ENCODE measurements at places on chromosomes 1 and 21.

- DNase-seq, result no peak
Observed at GRCh38 chr1:240173836-240174235, 82.2 kb downstream of the FMN2 start.

DNA sequence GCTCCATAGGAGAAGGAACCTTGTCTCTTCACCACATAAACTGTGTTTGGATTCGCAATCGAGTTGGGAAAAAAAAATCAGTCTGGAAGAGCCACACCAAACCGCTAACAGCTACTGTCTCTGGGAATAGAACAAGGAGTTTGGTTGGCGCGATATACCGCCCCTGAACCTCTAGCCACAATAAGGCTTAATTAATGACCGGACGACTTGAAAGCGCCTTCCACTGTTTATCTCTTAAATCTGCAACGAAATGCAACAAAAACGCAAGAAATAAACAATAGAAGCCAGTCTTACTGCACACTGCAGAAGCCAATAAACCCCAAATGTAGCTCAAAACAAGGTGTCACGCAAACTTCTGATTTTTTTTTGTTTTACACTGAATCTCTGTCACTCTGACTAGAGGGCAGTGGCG is 10.9 kb downstream of the BTBD19 start:
- DNase-seq, result no peak

DNA sequence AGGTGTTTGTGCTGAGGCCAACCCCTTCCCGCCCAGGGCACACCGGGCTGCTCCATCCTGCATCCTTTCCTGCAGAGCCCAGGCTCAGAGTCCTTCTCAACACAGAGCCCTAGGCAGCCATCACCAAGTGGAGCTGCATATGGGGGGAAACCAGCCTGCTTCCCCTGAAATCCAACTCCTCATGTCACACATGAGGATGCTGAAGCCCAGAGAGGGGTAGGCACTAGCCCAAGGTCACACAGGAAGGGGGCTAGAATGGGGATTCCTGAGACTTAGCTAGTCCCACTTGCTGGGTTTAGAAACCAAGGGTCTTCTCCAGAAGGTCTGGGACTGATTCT is 5.5 kb upstream of the TNFRSF1B start:
- DNase-seq, result no peak

DNA sequence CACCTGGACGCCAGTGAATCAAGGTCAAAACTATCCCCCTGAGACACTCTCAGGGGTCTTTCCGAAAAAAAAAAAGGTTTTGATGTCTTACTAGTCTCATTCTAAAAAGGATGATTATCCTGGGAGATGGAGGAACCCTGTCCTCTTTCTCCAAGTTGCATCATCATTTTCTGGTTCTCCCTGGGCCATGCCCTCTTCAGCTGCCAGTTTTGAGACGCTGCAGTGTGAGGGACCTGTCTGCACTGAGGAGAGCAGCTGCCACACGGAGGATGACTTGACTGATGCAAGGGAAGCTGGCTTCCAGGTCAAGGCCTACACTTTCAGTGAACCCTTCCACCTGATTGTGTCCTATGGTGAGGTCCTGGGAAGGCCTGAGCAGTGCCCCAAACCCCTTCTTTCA is 3.5 kb downstream of the FCRLA start:
- no peak for DNase-seq

GRCh38 chr1:40132383-40133311 is 28.5 kb upstream of the RLF start:
- DNase-seq, result no peak

DNA sequence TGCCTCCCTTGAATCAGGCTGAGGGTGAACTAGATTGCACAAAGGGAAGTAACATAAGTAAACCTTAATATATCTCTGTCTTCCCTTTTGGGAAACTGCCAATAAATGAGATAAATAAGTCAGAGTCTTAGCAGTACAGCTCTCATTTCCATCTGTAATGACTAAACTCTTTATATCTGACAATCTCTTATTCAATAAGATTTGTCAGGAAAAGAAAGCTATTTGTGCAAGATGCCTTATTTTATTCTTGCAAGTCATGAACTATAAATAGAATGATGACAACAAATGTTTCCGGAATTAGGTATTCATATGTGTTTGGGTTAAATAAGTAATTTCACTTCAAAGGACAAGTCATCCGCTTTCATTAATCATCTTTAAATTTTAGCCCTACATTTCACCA is 229.2 kb downstream of the PTGER3 start:
- no peak for DNase-seq

GRCh38 chr1:36108314-36108713 is 16.7 kb downstream of the COL8A2 start:
- no peak for DNase-seq

- DNase-seq, result no peak
Observed at GRCh38 chr1:109304226-109304920, 2.4 kb downstream of the MYBPHL start.

- no peak for DNase-seq
Observed at GRCh38 chr21:42649122-42650032, 4.0 kb upstream of the PDE9A start.

DNA sequence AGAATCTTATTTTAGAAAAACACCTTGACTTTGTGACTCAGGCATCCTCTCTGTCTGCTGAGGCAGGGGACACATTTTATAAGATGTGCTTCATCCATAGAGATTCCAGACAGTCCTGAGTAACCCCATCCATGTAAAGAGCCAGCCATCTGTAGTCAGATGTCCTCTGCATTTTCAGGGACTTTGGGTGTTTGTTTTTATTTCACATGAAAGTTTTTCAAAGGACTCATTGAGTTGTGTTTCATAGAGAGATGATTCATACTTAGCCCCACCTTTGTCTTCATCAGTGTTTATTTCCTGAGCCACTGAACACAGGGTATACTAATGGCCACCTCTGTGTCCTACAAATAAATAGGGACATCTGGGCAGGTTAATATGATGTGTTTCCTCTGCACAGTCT is 280.4 kb downstream of the CACNA1E start:
- no peak for DNase-seq

DNA sequence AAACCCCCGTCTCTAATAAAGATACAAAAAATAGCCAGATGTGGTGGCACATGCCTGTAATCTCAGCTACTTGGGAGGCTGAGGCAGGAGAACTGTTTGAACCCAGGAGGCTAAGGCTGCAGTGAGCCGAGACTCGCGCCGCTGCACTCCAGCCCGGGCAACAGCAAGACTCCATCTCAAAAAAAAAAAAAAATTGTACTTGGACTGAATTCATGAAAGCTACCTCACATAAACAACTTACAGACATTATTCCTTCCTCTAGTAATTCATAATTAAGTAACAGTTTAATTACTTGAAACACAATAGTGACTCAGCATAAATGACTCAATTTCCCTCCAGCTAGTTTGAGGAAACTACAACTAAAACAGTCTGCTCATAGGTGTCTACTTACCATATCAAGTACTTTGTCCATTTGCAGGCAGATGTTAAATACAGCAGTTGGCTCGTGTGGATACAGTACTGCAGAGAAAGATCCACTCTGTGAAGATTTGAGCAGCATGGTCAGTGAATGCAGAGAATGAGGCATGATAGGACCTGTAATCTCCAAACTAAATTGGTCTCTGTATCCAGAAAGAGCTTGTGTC is 9.4 kb downstream of the DONSON start:
- DNase-seq, result no peak

DNA sequence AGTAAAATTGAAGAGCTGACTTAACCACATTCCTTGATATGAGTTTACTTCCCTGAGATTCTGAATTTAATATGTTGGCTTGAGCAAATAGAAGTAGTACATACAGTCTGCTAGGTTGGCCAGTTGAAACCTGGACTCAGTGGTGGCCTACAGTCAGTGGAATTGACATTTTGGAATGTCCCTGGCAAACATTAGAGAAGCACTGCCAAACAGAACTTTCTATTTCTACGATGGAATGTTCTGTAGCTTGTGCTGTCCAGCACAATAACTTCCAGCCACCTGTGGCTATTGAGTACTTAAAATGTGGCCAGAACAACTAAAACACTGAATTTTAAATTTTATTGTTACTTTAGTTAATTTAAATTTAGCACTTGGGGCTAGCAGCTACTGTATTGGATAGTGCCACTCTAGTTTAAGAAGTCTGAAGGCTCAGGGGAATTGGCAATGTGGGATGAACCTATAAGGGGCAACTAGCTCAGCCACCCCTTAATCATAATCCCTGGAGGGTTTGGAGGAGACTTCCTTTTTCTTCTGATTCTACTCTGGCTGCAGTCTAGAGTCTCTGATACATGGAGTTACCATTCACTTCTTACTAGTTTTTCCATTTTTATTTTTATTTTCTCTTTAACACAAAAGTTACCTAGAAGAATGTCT is 10.3 kb upstream of the TEDDM1 start:
- DNase-seq, result no peak

GRCh38 chr21:31945141-31945540 is 72.3 kb downstream of the HUNK start:
- no peak for DNase-seq

GRCh38 chr1:223235091-223235490 is 92.0 kb upstream of the TLR5 start:
- DNase-seq, result no peak

GRCh38 chr21:46094401-46095082 is 3.4 kb upstream of the COL6A2 start:
- no peak for DNase-seq

- DNase-seq, result no peak
Observed at GRCh38 chr1:173249349-173249748, 42.2 kb upstream of the TNFSF4 start.

- DNase-seq, result no peak
Observed at GRCh38 chr21:45846373-45847160, 135.0 kb upstream of the COL6A1 start.

GRCh38 chr1:217417363-217417762 is 213.5 kb downstream of the GPATCH2 start:
- DNase-seq, result no peak

- DNase-seq, result no peak
Observed at GRCh38 chr1:65049941-65050713, 83.8 kb upstream of the JAK1 start.

GRCh38 chr1:218347723-218348627 is 2.8 kb downstream of the TGFB2 start:
- no peak for DNase-seq

GRCh38 chr1:109877317-109877771 is 33.3 kb upstream of the CSF1 start:
- DNase-seq, result peak; percentile 49
